ENCODE measurements at places on chromosomes 12 and 14.

- DNase-seq: peak; percentile 91
These were observed 29.4 kb downstream of the SYNE3 start for GRCh38 chr14:95486875-95487668.

DNA sequence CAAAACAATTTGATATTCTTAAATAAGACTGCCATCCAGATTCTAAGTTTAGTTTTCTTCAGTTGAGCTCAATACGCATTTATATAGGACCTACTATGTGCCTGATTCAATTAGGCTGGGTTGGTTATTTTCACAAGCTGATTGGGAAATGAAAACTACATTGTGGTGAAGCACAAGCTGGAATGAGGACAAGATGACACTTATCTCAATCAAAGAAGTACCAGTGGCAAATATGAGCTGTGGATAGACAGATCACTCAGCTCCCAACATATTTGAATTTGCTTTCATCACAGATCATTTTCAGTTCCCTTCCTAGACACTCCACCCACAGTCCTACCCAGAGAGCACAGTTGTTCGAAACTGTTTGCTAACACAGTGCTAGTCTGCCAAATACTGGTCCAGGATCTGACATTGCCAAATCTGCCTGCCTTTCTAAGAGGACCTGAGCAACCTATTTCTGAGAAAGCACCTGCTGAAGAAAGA, 74.7 kb downstream of the LLPH start:
- DNase-seq: no peak

DNA sequence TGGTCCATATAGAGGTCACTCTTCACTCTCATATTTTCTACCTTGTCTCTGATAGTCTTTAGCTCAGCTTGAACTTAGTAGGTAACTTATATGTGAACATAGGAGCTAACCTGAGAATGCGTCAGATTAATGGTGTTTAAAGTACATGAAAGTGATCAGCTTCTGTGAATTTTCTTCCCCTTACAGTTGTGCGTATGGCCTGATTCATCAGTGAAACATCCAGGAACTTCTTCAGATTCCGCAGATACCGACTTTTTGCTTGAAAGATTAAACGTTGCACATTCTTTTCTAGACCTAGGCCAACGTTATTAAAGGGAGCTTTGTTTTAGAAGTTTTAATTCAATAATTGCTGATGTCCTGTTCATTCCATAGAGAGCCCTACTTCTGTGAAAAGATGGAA, 1945.1 kb upstream of the SEL1L start:
- no peak for DNase-seq

- no peak for DNase-seq
These were observed 13.7 kb downstream of the REM2 start for GRCh38 chr14:22896760-22897159.

GRCh38 chr14:21476523-21476924, 235 bp downstream of the RAB2B start:
- no peak for DNase-seq

DNA sequence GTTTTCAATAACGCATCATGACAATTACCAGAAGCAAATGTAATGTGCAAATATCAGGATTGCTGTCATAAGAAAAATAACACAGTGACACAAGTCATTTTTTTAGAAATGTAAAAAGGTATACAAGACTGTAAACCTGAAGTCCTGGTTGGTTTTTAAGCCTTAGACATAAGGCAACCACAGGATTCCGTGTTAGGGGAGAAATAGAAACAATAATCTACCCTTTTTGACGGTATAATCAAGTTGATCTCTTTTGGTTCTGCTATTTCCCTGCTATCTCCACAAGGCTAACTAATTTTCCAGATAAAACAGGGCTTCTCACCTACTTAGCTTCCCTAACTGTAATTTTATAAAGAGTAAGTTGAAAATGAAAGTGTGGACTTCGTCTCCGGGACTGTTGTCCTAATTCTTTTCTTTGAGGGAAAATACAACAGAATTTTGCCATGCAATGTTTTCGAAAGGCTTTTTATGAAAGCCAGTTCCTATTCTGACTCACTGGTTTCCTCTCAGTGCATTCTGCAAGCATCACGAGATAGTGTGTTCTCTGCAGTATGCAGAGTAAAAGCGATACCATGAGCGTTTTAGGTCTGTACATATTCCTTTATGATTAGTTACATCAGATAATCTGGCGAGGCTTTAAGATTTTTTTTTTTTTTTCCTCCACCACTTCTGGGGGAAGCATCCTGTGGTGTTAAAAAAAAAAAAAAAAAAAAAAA, 10.6 kb downstream of the MYO1H start:
- DNase-seq: no peak

DNA sequence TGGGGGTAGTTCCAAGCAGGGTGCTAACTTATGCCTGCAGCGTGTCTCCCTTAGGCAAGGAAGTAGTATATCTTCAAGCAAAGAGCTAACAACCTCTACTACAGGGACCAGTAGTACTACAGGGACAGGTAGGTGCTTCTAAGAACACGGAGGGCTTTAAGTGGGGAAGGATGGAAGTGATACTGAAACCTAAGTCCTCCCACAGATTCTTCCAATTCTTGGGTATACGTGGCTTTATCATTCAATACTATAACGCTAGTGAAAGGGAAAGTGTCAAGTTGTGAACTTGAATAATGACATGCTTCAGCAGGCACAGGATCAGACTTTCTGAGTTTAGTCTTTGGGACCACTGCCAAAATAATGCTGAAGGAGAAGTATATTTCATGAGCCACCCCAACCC, 241.7 kb downstream of the CEP128 start:
- no peak for DNase-seq

GRCh38 chr12:26244503-26244902, 49.1 kb downstream of the SSPN start:
- DNase-seq: no peak

GRCh38 chr14:72742118-72742837, 151.6 kb downstream of the DPF3 start:
- DNase-seq: no peak

DNA sequence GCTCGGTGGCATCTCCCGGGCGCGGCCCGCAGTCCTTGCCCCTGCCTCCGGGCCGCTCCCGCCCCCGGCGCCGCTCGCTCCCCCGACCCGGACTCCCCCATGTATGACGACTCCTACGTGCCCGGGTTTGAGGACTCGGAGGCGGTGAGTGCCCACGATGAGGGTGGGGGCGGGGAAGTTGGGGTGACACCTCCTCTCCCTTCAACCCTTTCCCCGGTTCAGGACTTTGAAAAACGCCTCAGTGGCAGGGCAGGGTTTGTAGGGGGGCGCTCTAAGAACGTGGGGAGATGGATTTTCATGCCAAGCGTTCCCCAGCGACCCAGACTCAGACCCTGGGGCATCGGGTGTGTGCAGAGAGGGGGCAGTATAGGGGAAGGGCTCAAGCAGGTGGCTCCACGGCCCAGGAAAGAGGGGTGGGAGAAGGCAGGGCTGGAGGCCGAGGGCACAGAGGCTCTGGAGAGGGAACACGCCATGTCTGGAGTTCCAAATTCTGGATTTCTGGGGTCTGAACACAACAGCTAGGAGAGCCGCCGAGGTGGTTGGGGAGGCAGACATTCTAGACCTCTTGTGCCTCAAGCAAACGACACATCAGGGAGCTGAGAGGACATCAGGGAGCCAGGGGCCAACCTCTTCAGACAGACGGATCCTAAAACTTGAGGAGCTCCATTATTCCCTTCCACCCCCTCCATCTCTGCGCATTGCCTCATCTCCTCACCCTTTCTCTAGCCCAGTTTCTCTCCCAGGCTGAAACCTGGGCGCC, 715 bp downstream of the CACNB3 start:
- peak; percentile 37 for DNase-seq

- no peak for DNase-seq
These were observed 4.8 kb downstream of the USP44 start for GRCh38 chr12:95546491-95546813.

DNA sequence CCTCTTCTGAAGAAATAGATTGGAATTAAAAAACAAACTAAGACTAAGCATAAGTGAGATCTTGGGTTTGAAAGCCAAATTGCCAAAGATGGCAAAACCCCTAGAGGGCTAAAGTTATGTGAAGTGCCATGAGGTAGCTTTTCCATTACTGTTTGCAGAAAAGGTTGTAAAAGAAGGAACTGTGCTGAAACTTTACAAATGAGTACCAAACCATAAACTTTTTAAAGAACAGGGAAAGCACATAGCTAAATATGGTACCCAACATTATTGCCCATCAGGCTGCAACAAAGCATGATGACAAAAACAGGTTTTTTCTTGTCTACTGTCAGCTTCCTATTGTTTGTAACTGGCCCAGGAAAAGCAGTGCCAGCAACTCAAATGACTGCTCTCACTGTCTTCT, 224.2 kb downstream of the RAD51B start:
- DNase-seq: no peak
